ENCODE measurements at places on chromosomes 1 and 21.

DNA sequence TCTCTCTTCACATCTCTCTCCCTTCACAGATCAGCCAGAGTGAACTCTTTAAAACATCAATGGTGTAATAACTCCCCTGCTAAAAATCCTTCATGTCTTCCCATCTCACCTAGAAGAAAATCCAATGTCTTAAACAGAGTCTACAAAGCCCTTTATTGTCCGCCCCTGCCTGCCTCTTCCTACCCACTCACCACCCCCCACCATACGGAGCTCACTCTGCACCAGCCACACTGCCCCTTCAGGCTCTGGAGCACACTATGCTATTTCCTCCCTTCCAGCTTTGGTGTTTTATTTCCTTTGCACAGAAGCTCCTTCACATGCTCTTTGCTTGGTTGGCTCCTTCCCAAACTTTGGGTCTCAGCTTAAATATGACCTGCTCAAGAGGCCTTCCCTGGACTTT is 10.2 kb downstream of the CAMK1G start:
- no peak for DNase-seq

- DNase-seq, result no peak
Observed at GRCh38 chr21:29250636-29251035, 48.1 kb upstream of the BACH1 start.

GRCh38 chr21:15617964-15618363 is 111.8 kb upstream of the USP25 start:
- DNase-seq, result no peak

- no peak for DNase-seq
Observed at GRCh38 chr21:15660423-15660804, 69.4 kb upstream of the USP25 start.

DNA sequence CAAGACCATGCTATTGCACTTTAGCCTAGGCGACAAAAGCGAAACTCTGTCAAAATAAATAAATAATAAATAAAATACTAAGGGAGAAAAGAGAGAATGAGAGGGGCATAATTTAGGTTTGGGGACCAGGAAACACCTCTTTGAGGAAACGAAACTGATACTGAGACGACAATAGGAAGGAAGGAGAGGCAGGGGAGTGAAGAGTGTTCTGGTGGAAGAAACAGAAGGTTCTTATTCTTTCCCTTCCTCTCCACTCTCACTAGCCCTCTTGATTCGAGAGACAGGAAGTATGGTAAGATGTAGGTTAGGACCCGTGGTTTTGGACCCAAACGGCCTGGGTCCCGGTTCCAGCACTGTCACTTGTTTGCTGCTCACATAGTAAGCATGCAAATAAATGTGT is 1.6 kb upstream of the NKAIN1 start:
- no peak for DNase-seq

- no peak for DNase-seq
Observed at GRCh38 chr1:98386675-98387440, 274.7 kb upstream of the SNX7 start.

- DNase-seq, result no peak
Observed at GRCh38 chr1:20983297-20983889, 193.3 kb downstream of the EIF4G3 start.

GRCh38 chr1:54766726-54767125 is 2.4 kb upstream of the PARS2 start:
- no peak for DNase-seq

GRCh38 chr1:229378586-229379367 is 35.9 kb upstream of the CCSAP start:
- no peak for DNase-seq

DNA sequence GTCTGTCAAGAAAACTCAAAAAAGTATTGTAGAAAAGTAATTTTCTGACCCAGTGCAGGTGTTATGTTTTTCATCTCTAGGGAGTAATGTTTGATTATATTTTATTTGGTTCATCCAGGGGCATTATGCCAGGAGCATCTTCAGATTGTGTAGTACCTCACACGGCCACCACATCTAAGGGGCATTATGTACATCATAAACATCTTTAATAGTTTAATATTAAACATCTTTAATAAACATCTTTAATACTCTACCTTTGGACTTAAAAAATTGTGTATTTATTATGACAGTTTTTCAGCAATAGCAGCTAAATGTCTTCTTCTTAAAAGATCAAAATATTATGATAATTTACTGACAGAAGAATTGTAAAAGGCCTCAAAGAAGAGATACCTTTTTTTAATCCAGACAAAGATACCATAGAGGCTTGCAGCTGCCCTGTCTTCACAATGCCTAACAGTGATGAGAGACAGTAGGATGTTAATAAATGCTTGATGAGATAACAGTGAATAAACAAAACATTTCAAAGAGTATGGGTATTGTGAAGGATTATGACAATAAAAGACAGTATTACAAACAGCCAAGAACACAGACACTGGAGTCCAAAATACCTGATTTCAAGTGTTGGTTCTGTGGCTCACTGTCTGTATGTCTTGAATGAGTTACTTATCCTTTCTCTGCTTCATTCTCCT is 240.9 kb upstream of the ADGRL2 start:
- DNase-seq, result no peak

DNA sequence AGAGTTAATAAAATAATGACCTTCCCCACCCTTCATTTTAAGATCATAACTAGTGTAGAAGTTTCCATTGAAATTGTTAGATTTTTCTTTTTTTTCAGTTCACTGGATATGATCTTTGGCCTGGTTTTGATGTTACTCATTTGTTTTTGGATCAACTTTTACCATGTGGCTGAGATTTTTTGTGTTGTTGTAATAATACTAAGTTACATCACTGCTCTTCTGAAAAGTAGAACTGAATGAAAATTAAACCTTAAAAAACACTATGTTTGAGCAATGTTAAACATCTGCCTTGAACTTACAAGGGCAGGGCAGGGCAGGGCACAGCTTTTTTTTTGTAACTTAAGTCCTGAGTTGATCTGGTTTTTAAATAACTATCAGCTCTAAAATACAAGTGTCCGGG is 204.8 kb upstream of the ADAMTS5 start:
- no peak for DNase-seq
